Activated CD4-positive, alpha-beta memory T cell treated with anti-CD3 and anti-CD28 coated beads for 36 hours (primary cell): ENCODE measurements at places on chromosomes 13 and 19. TPM values are rescaled to one million over a fixed set of nuclear protein-coding genes. Genes with fewer than 3 reads are reported as not detected.

The TRPC4 gene
- not detected for total RNA-seq

DNA sequence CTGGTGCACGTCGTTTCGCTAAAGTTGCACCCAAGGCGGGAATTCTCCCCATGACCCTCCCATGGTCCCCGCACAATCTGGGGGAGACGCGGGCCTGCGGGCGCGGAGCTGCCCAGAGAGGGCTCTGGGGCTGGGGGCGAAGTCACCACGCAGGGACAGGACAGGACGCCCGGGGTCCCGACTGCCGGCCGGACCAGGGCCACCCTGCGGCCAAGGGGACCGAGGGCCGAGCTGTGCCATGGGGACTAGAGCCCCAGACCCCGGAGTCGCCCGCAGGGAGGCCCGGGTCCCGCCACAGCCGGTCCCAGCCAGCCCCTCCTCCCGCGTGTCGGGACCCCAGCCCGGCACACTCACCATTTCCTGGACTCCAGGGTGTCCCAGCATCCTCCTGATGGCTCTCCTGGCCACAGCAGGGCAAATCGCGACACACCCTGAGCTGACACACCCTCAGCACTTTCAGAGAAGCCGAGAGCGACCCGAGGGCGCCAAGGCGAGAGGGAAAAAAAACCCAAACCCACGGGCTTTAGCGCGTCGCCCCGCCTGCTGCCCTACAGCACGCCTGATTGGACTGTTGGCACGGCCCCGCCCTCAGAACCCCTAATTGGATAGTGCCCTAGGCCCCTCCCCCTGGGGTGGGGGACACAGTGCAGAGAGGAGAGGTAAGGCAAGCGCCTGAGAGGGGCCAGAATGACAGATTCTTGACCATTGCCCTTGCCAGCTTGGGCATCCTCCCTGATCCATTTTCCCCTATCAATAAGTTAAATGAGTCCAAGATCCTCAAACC lies 28.6 kb downstream of the ZNF44 start:
- no peak for DNase-seq
- H3K4me3 ChIP-seq = no peak overlapping the region
- no peak overlapping the region for H3K27ac ChIP-seq
- no peaks in the 10 kb centered on the region for H3K27me3 ChIP-seq

- no peaks in the 10 kb centered on the region for H3K4me1 ChIP-seq
- no peak overlapping the region for H3K4me3 ChIP-seq
- no peak for DNase-seq
- H3K36me3 ChIP-seq = no peaks in the 10 kb centered on the region
- H3K27me3 ChIP-seq = no peaks in the 10 kb centered on the region
- no peak overlapping the region for H3K27ac ChIP-seq
Measured at GRCh38 chr13:33953203-33953602, 135.3 kb downstream of the RFC3 start.

- H3K4me1 ChIP-seq = peaks cover 45% of the 10 kb centered on the region
- peaks cover 3% of the 10 kb centered on the region for H3K36me3 ChIP-seq
- no peak for DNase-seq
- no peaks in the 10 kb centered on the region for H3K27me3 ChIP-seq
- H3K27ac ChIP-seq = no peak overlapping the region
- no peak overlapping the region for H3K4me3 ChIP-seq
Measured at GRCh38 chr19:29978080-29978479, 36.0 kb downstream of the URI1 start.

DNA sequence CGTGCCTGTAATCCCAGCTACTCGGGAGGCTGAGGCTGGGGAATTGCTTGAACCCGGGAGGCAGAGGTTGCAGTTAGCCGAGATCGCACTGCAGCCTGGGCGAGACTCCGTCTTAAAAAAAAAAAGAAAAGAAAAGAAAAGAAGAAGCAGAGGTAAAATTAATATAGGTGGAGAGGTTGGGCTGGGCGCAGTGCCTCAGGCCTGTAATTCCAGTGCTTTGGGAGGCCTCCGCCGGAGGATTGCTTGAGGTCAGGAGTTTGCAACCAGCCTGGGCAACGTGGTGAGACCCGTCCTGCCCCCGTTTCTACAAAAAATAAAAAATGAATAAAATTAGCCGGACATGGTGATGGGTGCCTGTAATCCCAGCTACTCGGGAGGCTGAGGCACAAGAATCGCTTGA lies 912 bp upstream of the TUBA3C start:
- H3K4me3 ChIP-seq = no peak overlapping the region
- no peaks in the 10 kb centered on the region for H3K36me3 ChIP-seq
- DNase-seq = no peak
- no peaks in the 10 kb centered on the region for H3K27me3 ChIP-seq
- no peaks in the 10 kb centered on the region for H3K4me1 ChIP-seq
- no peak overlapping the region for H3K27ac ChIP-seq
